Testis (tissue), 5 donors: ENCODE measurements at places on chromosomes 12 and 14.

- DNase-seq, result no peak
- H3K36me3 ChIP-seq, result no peaks in the 10 kb centered on the region
- no peak overlapping the region for H3K27ac ChIP-seq
- H3K27me3 ChIP-seq, result no peaks in the 10 kb centered on the region
Measured at GRCh38 chr12:78403681-78404080, 460.9 kb upstream of the SYT1 start.

GRCh38 chr12:66397574-66398290 lies 95.4 kb downstream of the HELB start:
- H3K27me3 ChIP-seq, result no peaks in the 10 kb centered on the region
- H3K36me3 ChIP-seq, result no peaks in the 10 kb centered on the region
- no peak for DNase-seq
- H3K27ac ChIP-seq, result no peak overlapping the region
- H3K4me3 ChIP-seq, result no peak overlapping the region

DNA sequence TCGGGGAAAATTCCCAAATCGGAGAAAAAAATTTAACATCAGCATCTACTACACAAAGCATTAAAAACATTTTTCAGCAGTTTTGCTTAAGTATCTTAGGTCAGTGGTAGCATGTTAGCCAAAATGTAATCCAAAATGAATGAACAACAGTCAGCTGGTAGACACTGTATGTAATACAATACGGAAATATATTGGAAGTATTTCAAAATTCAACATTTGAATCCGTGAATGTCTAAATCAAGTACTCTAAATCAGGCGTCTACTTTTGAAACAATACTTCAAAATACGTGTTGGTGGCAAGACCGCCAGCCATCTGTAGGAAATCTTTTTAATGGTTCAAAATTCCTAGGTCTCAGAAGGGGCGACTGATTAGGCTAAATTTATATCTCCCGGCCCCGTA lies 1.1 kb downstream of the SCAF11 start:
- DNase-seq, result no peak
- no peaks in the 10 kb centered on the region for H3K36me3 ChIP-seq
- peak overlapping the region; percentile 100 for H3K27ac ChIP-seq
- peaks cover 31% of the 10 kb centered on the region for H3K4me1 ChIP-seq

GRCh38 chr14:23883684-23884540 lies 69.7 kb upstream of the DHRS4 start:
- no peak for DNase-seq
- no peaks in the 10 kb centered on the region for H3K36me3 ChIP-seq
- H3K27me3 ChIP-seq, result no peaks in the 10 kb centered on the region
- peak overlapping the region; percentile 7 for H3K4me3 ChIP-seq
- peak overlapping the region; percentile 44 for H3K27ac ChIP-seq

- H3K36me3 ChIP-seq, result no peaks in the 10 kb centered on the region
- peak overlapping the region; percentile 98 for H3K27ac ChIP-seq
- H3K4me3 ChIP-seq, result peak overlapping the region; percentile 90
- H3K4me1 ChIP-seq, result peaks cover 13% of the 10 kb centered on the region
Measured at GRCh38 chr12:132827763-132828703, 636 bp downstream of the GOLGA3 start.

DNA sequence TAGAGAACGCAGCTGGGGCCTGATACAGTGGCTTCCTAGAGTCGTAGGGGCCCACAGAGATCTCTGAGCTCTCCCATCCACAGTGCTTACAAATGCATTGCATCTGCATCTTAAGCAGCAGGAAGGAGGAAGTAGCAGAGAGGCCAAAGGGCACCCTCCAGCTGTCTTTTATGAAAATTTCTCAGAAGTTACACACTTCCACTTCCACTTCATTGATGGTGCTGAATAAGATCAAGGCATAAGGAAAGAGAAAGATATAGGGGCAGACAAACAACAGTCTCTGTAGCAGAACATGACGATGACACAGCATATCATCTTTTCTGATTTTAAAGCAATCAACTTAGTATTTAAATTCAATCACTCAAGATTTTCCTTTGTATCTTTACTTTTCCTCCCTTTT lies 51.6 kb upstream of the ABCC9 start:
- H3K4me1 ChIP-seq, result no peaks in the 10 kb centered on the region
- no peaks in the 10 kb centered on the region for H3K27me3 ChIP-seq
- H3K36me3 ChIP-seq, result no peaks in the 10 kb centered on the region
- no peak overlapping the region for H3K4me3 ChIP-seq

DNA sequence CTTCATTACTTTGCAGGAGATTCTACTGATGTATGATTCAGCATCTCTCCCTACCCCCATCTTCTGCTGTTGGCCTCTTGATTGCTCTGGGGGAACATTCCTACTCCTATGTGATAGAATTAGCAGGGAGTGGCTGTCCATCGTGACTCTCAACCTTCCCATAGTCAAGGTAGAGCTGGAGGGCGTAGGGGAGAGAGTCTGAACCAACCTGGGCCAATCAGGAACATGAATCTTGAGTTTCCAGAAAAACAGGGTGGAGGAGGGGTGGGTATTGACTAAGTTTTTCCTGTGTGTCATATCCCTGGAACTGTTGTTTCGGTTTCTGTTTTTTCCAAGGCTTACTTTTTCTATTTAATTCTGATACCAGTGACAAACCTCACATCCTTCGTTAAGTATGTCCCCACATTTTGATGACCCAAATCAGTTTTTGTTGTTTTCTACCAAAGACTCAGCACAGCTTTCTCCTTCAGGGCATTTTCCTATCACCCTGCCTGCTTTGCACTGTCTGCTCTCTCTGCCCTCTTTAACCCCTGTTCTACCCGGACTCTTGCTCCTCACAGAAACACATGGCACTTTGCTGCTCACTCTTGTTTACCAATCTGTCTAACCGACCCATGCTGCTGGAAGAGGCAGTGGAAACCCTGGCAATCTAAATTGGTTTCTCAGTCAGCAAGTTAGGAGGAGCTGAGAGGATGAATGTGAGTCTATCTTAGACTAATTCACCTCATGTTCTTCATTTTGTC lies 1428.3 kb downstream of the AACS start:
- no peak for DNase-seq
- H3K36me3 ChIP-seq, result no peaks in the 10 kb centered on the region
- no peak overlapping the region for H3K27ac ChIP-seq
- H3K27me3 ChIP-seq, result no peaks in the 10 kb centered on the region

DNA sequence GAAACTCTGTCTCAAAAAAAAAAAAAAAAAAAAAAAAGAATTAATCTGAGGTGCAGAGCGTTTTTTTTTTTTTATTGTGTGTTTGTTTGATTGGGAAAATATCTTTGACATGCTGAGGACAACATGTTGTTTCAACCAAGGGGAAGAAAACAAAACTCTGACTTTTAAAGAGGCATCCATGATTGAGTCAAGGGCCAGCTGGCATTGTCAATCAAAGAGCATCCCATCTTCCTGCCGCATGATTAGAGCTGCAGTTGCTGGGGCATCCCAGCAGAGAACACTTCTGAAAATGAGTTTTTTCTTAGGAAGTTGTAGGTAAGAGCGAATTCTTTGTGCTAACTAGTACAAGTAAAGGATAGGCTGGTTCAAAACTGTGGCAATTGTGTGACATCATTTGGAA lies 200.9 kb upstream of the DAAM1 start:
- H3K27ac ChIP-seq, result no peak overlapping the region
- H3K4me3 ChIP-seq, result no peak overlapping the region

- H3K4me1 ChIP-seq, result no peaks in the 10 kb centered on the region
- no peaks in the 10 kb centered on the region for H3K36me3 ChIP-seq
- H3K27ac ChIP-seq, result no peak overlapping the region
- no peaks in the 10 kb centered on the region for H3K27me3 ChIP-seq
- no peak overlapping the region for H3K4me3 ChIP-seq
Measured at GRCh38 chr14:26255213-26255612, 342.6 kb downstream of the NOVA1 start.

GRCh38 chr12:6950401-6950801 lies 755 bp upstream of the PTPN6 start:
- no peaks in the 10 kb centered on the region for H3K27me3 ChIP-seq
- no peaks in the 10 kb centered on the region for H3K36me3 ChIP-seq
- DNase-seq, result no peak
- H3K27ac ChIP-seq, result no peak overlapping the region
- H3K4me3 ChIP-seq, result no peak overlapping the region

- H3K27ac ChIP-seq, result no peak overlapping the region
- peaks cover 22% of the 10 kb centered on the region for H3K4me1 ChIP-seq
- no peak overlapping the region for H3K4me3 ChIP-seq
- DNase-seq, result no peak
- H3K36me3 ChIP-seq, result no peaks in the 10 kb centered on the region
- H3K27me3 ChIP-seq, result no peaks in the 10 kb centered on the region
Measured at GRCh38 chr12:106429043-106429552, 71.5 kb downstream of the POLR3B start.

- no peaks in the 10 kb centered on the region for H3K36me3 ChIP-seq
- H3K4me1 ChIP-seq, result no peaks in the 10 kb centered on the region
- H3K27me3 ChIP-seq, result no peaks in the 10 kb centered on the region
- no peak overlapping the region for H3K4me3 ChIP-seq
- no peak for DNase-seq
Measured at GRCh38 chr12:83003026-83003425, 316.3 kb downstream of the TMTC2 start.

- H3K4me1 ChIP-seq, result peaks cover 21% of the 10 kb centered on the region
- peak; percentile 68 for DNase-seq
- H3K4me3 ChIP-seq, result peak overlapping the region; percentile 1
Measured at GRCh38 chr12:12714276-12715021, 2.7 kb upstream of the CDKN1B start.

GRCh38 chr14:29102266-29102665 lies 335.7 kb downstream of the FOXG1 start:
- H3K4me1 ChIP-seq, result no peaks in the 10 kb centered on the region
- H3K36me3 ChIP-seq, result no peaks in the 10 kb centered on the region
- DNase-seq, result no peak
- H3K4me3 ChIP-seq, result no peak overlapping the region
- H3K27ac ChIP-seq, result no peak overlapping the region
- H3K27me3 ChIP-seq, result no peaks in the 10 kb centered on the region

GRCh38 chr12:91482231-91482630 lies 299.6 kb upstream of the DCN start:
- no peaks in the 10 kb centered on the region for H3K27me3 ChIP-seq
- H3K27ac ChIP-seq, result no peak overlapping the region
- no peaks in the 10 kb centered on the region for H3K4me1 ChIP-seq
- H3K36me3 ChIP-seq, result no peaks in the 10 kb centered on the region
- no peak for DNase-seq

DNA sequence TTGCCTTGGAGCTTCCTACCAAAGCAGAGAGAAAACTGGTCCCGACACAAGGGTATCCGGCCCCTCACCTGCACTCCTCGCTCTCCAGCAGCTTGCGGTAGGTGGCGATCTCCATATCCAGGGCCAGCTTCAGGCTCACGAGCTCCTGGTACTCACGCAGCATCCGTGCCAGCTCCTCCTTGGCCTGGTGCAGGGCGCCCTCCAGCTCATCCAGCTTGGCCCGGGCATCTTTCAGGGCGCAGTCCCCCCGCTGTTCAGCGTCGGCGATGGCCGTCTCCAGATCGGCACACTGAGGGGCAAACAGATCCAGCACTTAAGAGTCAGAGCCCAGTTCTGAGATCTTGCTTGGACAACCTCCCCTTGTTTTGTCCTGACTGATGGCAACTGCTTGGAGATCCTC lies 13.7 kb downstream of the KRT72 start:
- H3K27ac ChIP-seq, result no peak overlapping the region
- no peak overlapping the region for H3K4me3 ChIP-seq
- H3K27me3 ChIP-seq, result no peaks in the 10 kb centered on the region
- H3K4me1 ChIP-seq, result no peaks in the 10 kb centered on the region
- no peak for DNase-seq
- no peaks in the 10 kb centered on the region for H3K36me3 ChIP-seq

GRCh38 chr12:106139422-106140171 lies 843 bp upstream of the NUAK1 start:
- peak; percentile 64 for DNase-seq
- no peaks in the 10 kb centered on the region for H3K4me1 ChIP-seq
- no peaks in the 10 kb centered on the region for H3K36me3 ChIP-seq
- no peaks in the 10 kb centered on the region for H3K27me3 ChIP-seq
- peak overlapping the region; percentile 81 for H3K4me3 ChIP-seq

- no peaks in the 10 kb centered on the region for H3K4me1 ChIP-seq
- H3K27me3 ChIP-seq, result no peaks in the 10 kb centered on the region
- no peak overlapping the region for H3K27ac ChIP-seq
- H3K4me3 ChIP-seq, result no peak overlapping the region
Measured at GRCh38 chr12:77060136-77060882, 5.1 kb downstream of the E2F7 start.
